BJ (cell line): ENCODE measurements at places on chromosomes 3 and 15. TPM values are rescaled to one million over a fixed set of nuclear protein-coding genes. Genes with fewer than 3 reads are reported as not detected.

The PARP15 gene
- polyA plus RNA-seq: 0.05 and 0.09 TPM in 2 replicates

DNA sequence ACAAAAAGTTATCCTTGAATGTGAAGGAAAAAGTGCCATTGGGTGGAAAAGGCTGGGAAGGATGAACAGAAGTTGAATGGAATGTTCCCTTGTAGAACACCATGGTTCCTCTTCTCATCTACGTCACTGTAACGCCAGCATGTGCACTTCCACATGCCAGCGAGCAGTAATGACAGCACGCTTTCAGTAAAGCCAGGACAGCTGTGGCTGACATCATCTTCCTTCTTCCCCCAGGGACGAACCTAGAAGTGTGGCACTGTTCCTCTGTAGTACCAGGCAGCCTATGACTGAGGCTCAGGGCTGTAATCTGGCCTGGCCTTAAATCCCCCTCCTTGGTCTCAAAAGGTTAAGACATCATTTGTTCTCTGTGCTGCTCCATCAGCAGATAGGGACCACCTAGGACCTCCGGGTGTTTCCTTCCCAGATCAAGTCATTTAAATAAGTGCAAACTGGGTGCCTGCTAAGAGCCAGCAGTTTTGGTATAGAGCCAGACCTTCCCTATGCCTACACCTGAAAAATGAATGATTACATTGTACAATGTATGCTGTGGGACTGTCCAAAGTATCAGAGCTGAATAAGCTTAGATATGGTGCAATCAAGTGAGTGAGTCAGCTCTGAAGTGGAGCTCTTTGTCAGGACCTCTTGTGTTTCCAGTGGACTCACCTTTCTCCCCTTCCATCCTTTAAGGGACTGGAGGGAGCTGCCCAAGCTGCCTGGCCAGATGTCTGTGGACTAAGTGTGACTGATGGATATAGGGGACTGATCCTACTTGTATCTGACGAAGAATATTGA, 5.6 kb upstream of the SRPRB start:
- DNase-seq: no peak

DNA sequence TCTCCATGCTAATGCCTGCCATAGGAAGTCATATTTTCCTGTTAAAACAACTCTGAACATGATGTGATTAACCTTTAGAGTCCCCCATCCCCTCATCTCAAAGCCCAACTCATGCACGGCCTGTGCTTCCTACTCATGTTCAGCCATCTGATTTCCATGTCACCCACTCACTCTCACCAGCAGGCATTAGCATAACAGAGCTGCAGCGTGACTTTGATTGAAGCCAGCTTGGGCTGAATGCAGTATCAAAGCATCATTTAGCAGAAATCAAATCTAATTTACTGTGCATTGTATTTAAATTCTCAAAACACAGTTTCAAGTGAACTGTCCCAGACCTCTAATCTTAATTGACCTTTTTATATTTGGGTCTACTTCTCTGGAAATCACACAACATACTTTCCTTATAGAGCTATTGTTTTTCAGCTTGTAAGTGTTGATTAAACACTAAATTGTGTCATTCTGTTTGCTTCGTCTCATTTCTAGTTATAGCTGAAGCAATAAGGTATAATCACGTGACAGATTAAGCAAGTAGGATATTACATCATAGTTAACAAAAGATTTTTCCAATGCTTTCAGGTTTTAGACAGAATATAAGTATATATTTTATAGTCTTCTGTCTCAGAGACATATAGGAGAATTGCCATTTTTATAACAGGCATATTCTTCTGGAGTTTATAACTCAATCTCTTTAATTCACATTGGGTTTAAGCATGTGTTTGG, 501.5 kb downstream of the ROBO2 start:
- no peak for DNase-seq

The GABRB3 gene
- 2.3 and 2.6 TPM in 2 replicates for polyA plus RNA-seq

The TMOD2 gene
- polyA plus RNA-seq: 1.1 and 2.2 TPM in 2 replicates

DNA sequence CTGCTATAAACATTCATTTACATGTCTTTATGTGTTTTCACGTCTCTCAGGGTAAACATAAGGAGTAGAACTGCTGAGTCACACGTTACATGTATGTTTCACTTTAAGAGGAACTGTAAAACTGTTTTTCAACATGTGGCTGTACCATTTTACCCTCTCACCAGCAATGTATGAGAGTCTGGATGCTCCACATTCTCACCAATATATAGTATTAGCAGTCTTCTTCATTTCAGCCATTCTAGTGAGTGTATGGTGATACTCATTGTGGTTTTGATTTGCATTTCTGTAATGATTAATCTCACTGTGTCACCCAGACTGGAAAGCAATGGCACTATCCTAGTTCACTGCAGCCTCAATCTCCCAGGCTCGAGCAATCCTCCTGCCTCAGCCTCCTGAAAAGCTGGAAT, 37.1 kb downstream of the PHC3 start:
- DNase-seq: no peak
